ENCODE measurements at places on chromosomes 1 and 21.

DNA sequence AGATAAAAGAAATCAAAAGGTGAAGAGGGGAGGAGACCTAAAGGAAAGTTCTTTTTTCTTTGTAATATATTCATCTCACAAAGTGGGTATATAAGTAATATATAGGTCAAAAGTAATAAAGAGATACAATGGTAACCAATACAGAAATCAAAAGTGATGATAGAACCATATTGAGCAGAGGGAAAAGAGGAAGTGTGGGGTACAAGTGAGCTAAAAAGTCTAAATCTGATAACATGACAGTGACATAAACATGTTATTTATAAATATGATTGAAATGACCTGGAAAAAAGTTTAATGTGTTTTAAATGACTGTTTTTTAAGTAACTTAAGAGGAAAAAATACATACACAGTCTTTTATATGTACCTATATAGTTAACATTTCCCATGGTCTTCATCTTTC lies 70.5 kb downstream of the MRPL39 start:
- no peak for DNase-seq

- DNase-seq, result no peak
Measured at GRCh38 chr1:200279810-200280411, 129.9 kb downstream of the ZNF281 start.

DNA sequence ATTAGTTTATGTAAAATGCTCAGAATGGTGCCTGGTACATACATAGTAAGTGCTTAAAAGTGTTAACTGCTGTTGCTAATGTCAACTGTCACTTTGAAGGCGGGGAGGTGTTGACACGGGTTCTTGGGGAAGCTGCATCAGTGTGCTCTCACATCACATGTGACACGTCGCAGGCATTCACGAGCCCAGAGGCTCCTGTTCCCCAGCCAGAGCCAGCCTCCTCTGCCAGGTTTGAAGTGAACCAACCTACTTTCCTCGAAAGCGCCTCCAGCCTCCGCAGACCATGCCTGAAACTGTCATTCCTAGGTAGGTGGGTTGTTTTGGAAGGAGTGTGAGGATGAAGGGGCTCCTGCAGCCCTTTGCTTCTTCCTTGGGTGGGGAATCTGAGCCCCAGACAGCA lies 13.8 kb downstream of the GALNT2 start:
- DNase-seq, result no peak

DNA sequence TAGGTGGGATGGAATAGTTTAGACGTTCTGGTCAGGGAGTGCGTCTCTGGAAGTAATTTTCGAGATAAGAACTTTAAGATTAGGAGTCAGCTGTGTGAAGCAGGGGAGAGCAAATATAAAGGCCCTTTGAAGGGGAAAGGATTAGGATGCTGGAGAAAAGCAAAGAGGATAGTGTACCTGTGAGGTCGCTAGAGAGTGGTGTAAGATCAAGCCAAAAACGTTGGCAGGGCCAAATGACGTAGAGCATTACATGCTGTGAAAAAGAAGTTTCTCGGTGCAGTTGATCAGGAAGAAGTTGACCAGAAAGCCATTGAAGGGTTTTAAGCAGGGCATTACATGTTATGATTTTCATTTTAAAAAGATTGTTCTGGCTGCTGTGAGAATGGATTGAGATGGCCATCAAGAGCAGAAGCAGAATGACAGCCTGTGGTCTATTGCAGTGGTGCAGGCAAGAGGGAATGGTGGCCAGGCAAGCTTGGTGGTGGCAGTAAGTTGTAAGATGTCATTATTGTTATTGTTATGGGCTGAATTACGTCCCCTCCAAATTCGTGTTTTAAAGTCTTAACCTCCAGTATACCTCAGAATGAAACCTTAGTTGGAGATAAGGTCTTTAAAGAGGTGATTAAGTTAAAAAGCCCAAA lies 113.6 kb upstream of the KIF26B start:
- DNase-seq, result no peak

- no peak for DNase-seq
Measured at GRCh38 chr1:180152588-180152987, 2.1 kb upstream of the QSOX1 start.

All from kidney epithelial cell (primary cell).